ENCODE measurements at places on chromosomes 13 and 19.

GRCh38 chr19:41462497-41462896 is 19.5 kb downstream of the ERICH4 start:
- no peak for DNase-seq

GRCh38 chr19:56842412-56842811 is 1.9 kb upstream of the PEG3 start:
- DNase-seq, result no peak

GRCh38 chr19:875265-875879 is 15.9 kb downstream of the CFD start:
- no peak for DNase-seq

GRCh38 chr19:8151767-8152035 is 2.3 kb upstream of the FBN3 start:
- DNase-seq, result no peak

GRCh38 chr19:3459089-3459881 is 21.0 kb downstream of the SMIM24 start:
- DNase-seq, result peak; percentile 97

DNA sequence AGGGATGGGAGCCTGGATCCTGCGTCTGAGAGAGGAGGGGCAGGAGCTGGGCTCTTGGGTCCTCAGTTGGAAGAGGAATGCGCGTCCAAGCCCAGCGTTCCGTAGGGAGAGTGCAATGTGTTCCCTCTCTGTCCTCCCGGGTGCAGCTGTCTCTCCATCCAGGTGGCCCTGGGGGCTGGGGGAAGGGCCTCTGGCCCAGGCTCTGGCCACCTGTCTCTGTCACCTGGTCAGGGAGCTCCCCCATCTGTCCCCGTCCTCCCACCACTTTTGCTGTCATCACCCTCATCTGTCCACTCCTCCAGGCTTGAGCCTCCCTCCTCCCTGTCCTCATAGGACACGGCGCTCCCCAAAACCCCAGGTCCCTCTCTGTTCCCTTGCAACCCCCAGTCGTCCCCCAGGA is 3.7 kb upstream of the SBK2 start:
- DNase-seq, result no peak

DNA sequence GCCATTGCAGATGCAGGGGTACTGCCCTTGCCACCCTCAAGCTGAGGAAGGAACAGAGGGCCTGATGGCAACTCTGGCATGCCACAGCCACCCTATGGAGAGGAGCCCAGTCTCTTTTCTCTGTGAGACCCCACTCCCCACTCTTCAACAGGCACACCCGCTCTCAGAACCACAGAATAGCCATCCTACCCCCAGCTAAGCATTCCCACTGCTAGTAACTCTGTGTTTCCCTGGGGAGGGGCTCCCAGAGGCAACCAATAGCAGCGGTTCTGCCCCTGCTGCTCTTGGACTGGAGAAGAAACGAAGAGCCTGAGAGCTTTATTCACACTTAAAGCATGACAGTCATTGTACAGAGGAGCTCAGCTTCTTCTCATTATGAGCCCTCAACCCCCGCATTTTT is 49.3 kb downstream of the UBL3 start:
- no peak for DNase-seq

DNA sequence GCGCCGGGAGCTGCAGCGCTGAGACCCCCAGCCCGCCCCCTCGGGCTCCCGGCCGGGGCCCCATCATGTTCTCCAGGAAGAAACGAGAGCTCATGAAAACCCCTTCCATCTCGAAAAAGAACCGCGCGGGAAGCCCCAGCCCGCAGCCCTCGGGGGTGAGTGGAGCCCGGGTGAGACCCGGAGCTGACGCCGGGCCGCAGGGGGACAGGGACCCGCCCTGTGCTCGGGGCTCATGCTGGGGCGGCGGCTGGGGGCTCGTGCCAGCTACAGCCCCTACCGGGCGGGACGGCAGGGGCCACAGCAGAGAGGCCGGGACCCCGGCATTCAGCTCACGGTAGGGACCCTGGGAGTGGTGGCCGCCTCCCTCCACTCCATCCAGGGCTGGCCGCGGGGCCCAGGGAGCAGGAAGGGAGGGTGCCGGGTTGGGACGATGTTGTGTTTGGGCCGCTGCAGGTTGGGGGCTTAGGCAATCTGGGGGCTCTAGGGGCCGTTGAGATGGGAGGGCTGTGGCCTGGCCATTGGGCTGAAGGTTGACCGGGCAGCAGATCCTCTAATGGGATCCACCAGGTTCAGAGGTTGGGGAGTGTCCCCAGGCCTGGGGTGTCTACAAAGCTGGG is 482 bp downstream of the ARHGAP45 start:
- no peak for DNase-seq

GRCh38 chr13:21405309-21405708 is 53.8 kb downstream of the ZDHHC20 start:
- no peak for DNase-seq

DNA sequence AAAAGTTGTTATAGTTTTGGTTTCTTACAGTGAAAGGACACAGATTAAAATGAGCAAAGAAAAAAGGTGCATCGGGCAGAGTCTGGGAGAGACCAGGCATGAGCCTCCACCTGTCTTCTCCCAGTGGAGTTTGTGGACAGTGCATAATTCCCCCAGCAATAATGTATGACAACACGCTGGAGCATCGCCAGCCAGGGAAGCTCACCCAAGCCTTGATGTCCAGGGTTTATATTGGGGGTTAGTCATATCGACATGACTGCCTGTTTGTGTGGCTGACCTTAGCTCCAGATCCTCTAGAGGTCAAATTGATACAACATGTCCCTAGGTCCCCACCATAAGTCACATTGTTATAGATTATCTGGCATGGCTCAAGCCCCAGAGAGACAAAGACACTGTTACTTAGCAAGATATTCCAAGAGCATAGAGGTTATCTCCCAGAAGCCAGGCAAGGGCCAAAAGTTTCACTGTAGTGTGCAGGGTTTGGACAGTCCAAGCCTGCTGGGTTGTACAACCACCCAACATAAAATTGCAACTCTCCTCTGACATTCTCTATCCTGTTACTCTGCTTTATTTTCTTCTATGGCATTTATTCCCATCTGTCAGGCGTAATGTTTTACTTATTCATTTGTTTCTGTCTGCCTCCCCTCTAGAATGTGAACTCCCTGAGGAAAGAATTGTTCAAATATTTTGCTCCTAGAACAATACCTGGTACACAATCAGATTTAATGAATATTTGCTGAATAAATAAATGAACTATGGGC is 5.6 kb upstream of the KLK13 start:
- DNase-seq, result no peak

DNA sequence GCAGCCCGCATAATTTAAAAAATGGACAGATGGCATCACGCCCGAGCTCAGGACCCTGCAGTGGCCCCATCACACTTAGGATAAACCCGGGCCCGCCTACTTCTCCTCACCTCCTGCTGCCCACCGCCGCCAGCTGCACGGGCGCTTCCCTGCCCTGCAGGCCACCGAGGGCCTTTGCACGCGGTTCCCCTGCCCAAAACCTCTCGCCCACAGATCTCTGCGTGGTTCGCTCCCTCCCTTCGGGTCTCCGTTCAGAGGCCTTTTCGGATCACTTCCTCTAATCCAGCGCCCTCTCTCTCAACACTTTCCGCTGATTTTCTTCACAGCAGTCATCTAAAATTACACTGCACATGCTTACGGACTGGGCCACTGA is 1.8 kb downstream of the SHISA7 start:
- no peak for DNase-seq

- peak; percentile 89 for DNase-seq
These were observed 33.4 kb downstream of the ZNF45 start for GRCh38 chr19:43901395-43902390.

DNA sequence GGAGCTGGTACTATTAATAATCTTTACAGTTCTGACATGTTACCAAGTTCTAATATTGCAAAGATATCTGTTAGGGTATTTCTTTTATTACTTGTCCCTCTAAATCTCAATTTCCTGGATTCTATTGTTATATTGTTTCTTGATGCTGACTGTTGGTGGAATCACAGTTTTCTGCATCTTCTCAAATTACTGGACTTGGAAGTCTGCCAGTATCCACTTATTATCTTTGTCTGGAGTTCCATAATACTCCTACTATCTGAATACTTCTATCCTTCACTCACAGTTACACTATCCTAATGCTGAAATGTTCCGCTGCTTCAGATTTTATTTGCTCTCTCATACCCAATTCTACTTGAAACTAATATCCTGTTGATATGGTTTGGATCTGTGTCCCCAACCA is 1985.7 kb upstream of the PRR20A start:
- DNase-seq, result no peak

DNA sequence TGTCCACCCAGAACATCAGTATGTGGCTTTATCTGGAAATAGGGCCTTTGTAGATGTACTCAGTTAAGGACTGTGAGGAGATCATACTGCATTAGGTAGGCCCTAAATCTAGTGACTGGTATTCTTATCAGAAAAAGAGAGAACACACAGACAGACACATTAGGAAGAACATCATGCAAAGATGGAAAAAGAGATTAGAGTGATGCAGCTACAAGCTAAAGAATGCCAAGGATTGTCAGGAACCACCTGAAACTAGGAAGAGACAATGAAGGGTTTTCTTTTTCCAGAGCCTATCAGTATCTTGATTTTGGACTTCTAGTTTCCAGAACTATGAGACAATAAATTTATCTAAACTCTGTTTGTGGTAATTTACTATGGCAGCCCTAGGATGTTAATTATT is 15.0 kb upstream of the DZIP1 start:
- DNase-seq, result no peak

GRCh38 chr13:93750676-93751075 is 524.1 kb downstream of the GPC6 start:
- DNase-seq, result no peak

GRCh38 chr13:51453959-51454703 is 1.3 kb upstream of the INTS6 start:
- peak; percentile 40 for DNase-seq

- DNase-seq, result no peak
These were observed 20.4 kb upstream of the CPB2 start for GRCh38 chr13:46124967-46125933.

- no peak for DNase-seq
These were observed 33.7 kb upstream of the TPM4 start for GRCh38 chr19:16042533-16043085.

- no peak for DNase-seq
These were observed 45.4 kb downstream of the MBNL2 start for GRCh38 chr13:97267418-97268059.

Measured in astrocyte of the spinal cord (primary cell).